ENCODE measurements at places on chromosomes 16 and 17.

GRCh38 chr17:36880268-36880905, 56.9 kb upstream of the LHX1 start:
- no peak for DNase-seq

DNA sequence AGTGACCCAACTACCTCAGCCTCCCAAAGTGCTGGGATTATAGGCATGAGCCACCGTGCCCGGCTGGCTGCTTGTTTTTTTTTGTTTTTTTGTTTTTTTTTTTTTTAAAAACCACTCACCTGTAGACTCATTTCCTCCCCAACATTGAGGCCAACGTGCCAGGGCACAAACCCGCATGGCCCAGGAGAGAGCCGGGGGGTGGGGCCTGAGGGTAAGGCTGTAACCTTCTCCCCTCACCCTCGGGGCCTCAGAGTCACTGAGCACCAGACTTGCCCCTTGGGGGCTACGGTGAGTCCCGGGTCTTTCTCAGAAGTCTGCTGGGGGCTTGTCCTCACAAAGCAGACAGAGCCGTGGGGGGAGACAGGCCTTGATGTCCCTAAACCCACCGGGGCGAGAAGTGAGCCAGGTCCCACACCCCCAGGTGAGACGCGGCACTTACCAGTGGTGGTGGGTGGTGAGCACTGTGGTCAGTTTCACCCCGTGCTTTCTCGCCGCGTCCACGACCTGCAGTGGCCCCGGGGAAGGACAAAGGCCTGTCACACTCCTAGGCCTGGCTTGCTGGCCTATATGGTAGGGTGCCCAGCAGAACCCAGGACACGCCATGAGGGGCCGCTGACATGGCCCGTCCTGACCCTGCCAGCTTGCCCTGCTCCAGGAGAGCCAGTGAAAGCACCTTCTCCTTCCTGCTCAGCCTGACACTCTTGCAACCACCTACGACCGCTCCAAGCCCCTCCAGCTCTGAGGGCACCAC, 4.6 kb downstream of the HAGH start:
- no peak for DNase-seq

- DNase-seq, result no peak
Measured at GRCh38 chr16:58510776-58511628, 4.3 kb upstream of the SETD6 start.

- no peak for DNase-seq
Measured at GRCh38 chr16:29790949-29791844, 646 bp downstream of the KIF22 start.

DNA sequence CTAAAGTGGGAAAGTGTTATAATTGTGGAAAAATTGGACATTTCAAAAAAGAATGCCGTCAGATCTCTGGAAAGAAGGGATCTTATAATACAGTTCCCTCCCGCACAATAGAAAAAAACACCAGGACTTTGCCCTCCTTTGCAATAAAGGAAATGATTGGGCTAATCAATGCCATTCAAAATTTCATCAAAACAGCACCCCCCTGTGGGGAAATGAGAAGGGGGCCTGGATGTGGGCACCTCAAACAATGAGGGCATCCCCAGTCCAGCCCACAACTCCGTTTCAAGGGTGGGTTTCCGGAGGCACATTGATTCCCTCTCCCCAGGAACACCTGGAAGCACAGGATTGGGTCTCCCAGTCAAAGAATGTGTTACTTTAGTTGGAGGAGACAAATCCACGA, 26.1 kb downstream of the CD300LG start:
- no peak for DNase-seq

Data from stimulated activated CD4-positive, alpha-beta T cell treated with anti-CD3 and anti-CD28 coated beads, TNF-alpha, amount 100 ng/mL, for 24 hours (primary cell).